ENCODE measurements at places on chromosomes 13 and 19. TPM values are rescaled to one million over a fixed set of nuclear protein-coding genes. Genes with fewer than 3 reads are reported as not detected.

The EHD2 gene
- total RNA-seq, result 138 TPM

DNA sequence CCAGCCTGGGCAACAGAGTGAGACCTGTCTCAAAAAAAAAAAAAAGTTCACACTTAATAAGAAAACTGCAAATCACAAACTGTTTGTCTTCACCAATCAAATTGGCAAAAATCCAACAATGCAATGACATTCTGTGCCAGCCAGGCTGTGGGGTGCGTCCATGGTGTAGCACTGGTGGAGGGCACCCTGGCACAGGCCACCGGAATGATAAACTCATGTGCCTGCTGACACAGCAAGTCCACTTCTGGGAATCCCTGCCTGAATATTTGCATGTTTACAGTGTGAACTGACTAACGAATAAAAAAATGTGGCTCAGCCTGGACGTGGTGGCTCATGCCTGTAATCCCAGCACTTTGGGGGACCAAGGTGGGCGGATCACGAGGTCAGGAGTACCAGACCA, 1.6 kb upstream of the LRRC25 start:
- H3K27ac ChIP-seq, result peak overlapping the region; percentile 26
- no peak overlapping the region for H3K4me3 ChIP-seq
- peaks cover 24% of the 10 kb centered on the region for H3K4me1 ChIP-seq
- DNase-seq, result no peak

- H3K4me1 ChIP-seq, result no peaks in the 10 kb centered on the region
- no peak for DNase-seq
- no peaks in the 10 kb centered on the region for H3K27me3 ChIP-seq
- no peak overlapping the region for H3K27ac ChIP-seq
- no peak overlapping the region for H3K4me3 ChIP-seq
Measured at GRCh38 chr13:109900741-109901140, 114.4 kb upstream of the IRS2 start.

- H3K4me3 ChIP-seq, result no peak overlapping the region
- H3K36me3 ChIP-seq, result no peaks in the 10 kb centered on the region
- no peak overlapping the region for H3K27ac ChIP-seq
- peaks cover 10% of the 10 kb centered on the region for H3K4me1 ChIP-seq
Measured at GRCh38 chr13:100365680-100366079, 222.9 kb downstream of the GGACT start.

Data from adrenal gland (tissue), 19 donors.